Activated CD4-positive, alpha-beta T cell treated with anti-CD3 and anti-CD28 coated beads for 36 hours (primary cell): ENCODE measurements at places on chromosomes 5 and 9.

GRCh38 chr5:131221008-131221703, 42.7 kb upstream of the CDC42SE2 start:
- no peak overlapping the region for H3K4me3 ChIP-seq
- no peak for DNase-seq
- H3K27me3 ChIP-seq, result no peaks in the 10 kb centered on the region
- H3K36me3 ChIP-seq, result no peaks in the 10 kb centered on the region

DNA sequence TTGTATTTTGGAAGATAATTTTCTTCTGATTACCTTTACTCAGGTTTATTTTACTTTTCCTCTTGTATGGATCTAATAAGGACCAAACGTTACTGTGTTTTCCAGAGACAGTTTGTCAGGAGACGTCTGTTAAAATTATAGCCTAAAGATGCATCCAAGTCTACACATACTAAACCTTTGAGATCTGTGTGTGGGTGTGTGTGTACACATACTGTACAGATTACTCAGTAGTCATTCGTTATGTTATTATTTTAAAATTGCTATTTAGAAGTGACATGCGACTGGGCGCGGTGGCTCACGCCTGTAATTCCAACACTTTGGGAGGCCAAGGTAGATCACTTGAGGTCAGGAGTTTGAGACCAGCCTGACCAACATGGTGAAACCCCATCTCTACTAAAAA, 51.6 kb upstream of the CNTLN start:
- no peak overlapping the region for H3K27ac ChIP-seq
- H3K36me3 ChIP-seq, result no peaks in the 10 kb centered on the region
- no peaks in the 10 kb centered on the region for H3K4me1 ChIP-seq
- DNase-seq, result no peak

GRCh38 chr5:143758015-143758414, 53.9 kb upstream of the HMHB1 start:
- H3K27ac ChIP-seq, result no peak overlapping the region
- DNase-seq, result no peak
- no peak overlapping the region for H3K4me3 ChIP-seq
- no peaks in the 10 kb centered on the region for H3K27me3 ChIP-seq
- no peaks in the 10 kb centered on the region for H3K36me3 ChIP-seq

GRCh38 chr5:31047621-31048020, 145.9 kb upstream of the CDH6 start:
- H3K4me3 ChIP-seq, result no peak overlapping the region
- DNase-seq, result no peak
- no peak overlapping the region for H3K27ac ChIP-seq
- no peaks in the 10 kb centered on the region for H3K27me3 ChIP-seq

GRCh38 chr5:143641549-143642355, 170.2 kb upstream of the HMHB1 start:
- no peaks in the 10 kb centered on the region for H3K27me3 ChIP-seq
- DNase-seq, result no peak
- H3K36me3 ChIP-seq, result no peaks in the 10 kb centered on the region
- H3K27ac ChIP-seq, result no peak overlapping the region
- no peak overlapping the region for H3K4me3 ChIP-seq

GRCh38 chr9:32716955-32717543, 66.3 kb upstream of the TMEM215 start:
- no peaks in the 10 kb centered on the region for H3K27me3 ChIP-seq
- no peaks in the 10 kb centered on the region for H3K36me3 ChIP-seq
- no peak overlapping the region for H3K4me3 ChIP-seq
- no peak for DNase-seq
- no peaks in the 10 kb centered on the region for H3K4me1 ChIP-seq
- H3K27ac ChIP-seq, result no peak overlapping the region

DNA sequence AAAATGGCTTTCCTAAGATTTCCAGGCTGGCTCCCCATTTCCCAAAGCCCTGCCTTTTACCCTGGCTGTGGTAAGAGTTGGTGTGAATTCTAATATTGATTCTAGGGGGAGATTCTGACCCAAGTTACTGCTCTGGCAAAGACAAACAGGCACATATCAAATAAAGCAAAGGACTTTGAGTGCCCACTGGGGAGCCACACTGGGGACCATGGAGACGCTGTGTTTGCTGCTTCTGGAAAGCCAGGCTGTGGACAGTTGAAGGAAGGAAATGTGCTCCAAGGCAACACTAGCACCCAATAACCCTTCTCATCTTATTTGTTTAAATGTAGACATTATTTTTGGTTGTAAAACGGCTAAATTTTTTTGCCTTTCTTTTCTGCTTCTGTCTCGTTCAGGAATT, 78.7 kb downstream of the SNCAIP start:
- no peak overlapping the region for H3K4me3 ChIP-seq
- H3K4me1 ChIP-seq, result no peaks in the 10 kb centered on the region
- H3K27me3 ChIP-seq, result no peaks in the 10 kb centered on the region
- no peak overlapping the region for H3K27ac ChIP-seq
- no peaks in the 10 kb centered on the region for H3K36me3 ChIP-seq

DNA sequence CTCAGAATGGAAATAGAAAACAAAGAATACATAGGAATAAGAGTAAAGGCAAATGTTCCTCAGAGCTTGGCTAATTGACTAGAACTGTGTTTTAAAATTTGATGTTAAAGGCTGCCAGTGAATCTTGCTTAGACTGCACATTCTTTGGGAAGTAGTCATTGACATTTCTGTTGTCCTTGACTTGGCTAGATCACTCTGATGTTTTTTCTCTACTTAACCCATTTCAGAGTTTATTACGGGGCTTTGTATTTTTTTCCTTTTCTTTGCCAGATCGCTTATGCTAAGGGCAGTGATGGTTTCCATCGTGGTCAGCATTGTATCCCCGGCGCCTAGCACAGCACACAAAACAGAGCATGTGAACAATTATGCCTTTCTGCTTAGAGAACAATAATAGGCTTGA, 1126.7 kb upstream of the CDH9 start:
- no peak for DNase-seq
- H3K36me3 ChIP-seq, result no peaks in the 10 kb centered on the region
- H3K4me3 ChIP-seq, result no peak overlapping the region
- H3K4me1 ChIP-seq, result no peaks in the 10 kb centered on the region
- no peaks in the 10 kb centered on the region for H3K27me3 ChIP-seq
- no peak overlapping the region for H3K27ac ChIP-seq

GRCh38 chr5:95448789-95449188, 57.6 kb downstream of the FAM81B start:
- H3K27me3 ChIP-seq, result peaks cover 6% of the 10 kb centered on the region
- no peaks in the 10 kb centered on the region for H3K4me1 ChIP-seq
- no peak overlapping the region for H3K27ac ChIP-seq
- no peaks in the 10 kb centered on the region for H3K36me3 ChIP-seq

GRCh38 chr5:166398131-166398530, 1893.3 kb upstream of the WWC1 start:
- H3K4me3 ChIP-seq, result no peak overlapping the region
- no peaks in the 10 kb centered on the region for H3K4me1 ChIP-seq
- DNase-seq, result no peak
- H3K36me3 ChIP-seq, result no peaks in the 10 kb centered on the region
- no peaks in the 10 kb centered on the region for H3K27me3 ChIP-seq

DNA sequence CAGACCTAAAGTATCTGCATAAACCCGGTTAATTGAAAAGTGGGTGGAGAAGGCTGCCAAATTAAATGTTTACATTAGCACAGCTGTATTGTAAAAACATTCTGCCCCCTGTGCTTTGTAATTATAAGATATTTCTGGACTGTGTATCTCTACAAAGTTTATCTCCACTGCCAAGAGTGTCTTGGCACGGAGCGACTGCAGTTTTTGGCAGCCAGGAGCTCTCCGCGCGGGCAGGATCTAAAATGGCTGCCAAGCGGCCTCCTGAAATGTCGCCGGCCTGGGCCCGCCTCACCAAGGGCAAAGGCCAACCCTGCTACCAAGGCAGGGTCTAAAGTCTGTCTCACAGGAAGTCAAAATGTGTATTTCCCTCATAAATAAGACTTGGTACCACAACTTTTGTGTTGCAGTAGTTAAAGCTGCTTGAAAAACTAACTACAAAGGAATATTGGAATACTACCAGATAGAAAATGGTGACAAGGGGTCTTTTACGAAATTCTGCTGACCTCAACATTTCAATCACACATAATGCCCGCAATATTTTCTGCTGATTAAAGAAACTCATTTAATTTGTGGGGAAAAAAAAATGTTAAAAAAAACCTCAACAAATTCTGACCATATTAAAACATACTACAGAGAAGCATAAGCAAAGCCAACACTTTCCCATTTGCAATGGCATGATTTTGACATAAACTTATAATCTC, 110.4 kb downstream of the NFIB start:
- DNase-seq, result no peak
- H3K4me1 ChIP-seq, result no peaks in the 10 kb centered on the region
- H3K4me3 ChIP-seq, result no peak overlapping the region
- H3K27me3 ChIP-seq, result peaks cover 4% of the 10 kb centered on the region
- H3K27ac ChIP-seq, result no peak overlapping the region

GRCh38 chr5:157335534-157336422, 69.9 kb downstream of the CYFIP2 start:
- H3K27me3 ChIP-seq, result no peaks in the 10 kb centered on the region
- peaks cover 73% of the 10 kb centered on the region for H3K36me3 ChIP-seq
- H3K4me3 ChIP-seq, result no peak overlapping the region
- DNase-seq, result no peak
- H3K27ac ChIP-seq, result no peak overlapping the region
